ENCODE measurements at places on chromosomes 12 and 14. TPM values are rescaled to one million over a fixed set of nuclear protein-coding genes. Genes with fewer than 3 reads are reported as not detected.

The SYT1 gene
- 23.6 TPM for total RNA-seq

The PFDN5 gene
- total RNA-seq, result 462 TPM

The CNTN1 gene
- 47.3 TPM for total RNA-seq

The LYZ gene
- 115 TPM for total RNA-seq

The RDH5 gene
- total RNA-seq, result 19.6 TPM

The DAO gene
- total RNA-seq, result 0.53 TPM

The AHSA1 gene
- 81.7 TPM for total RNA-seq

The INHBC gene
- total RNA-seq, result 0.41 TPM

The PRMT5 gene
- 108 TPM for total RNA-seq

The SPRING1 gene
- 92.5 TPM for total RNA-seq

The PPP1R1A gene
- 11.9 TPM for total RNA-seq

The SLC6A12 gene
- 15.2 TPM for total RNA-seq

The CMKLR1 gene
- total RNA-seq, result 7.5 TPM

The TCP11L2 gene
- 52.7 TPM for total RNA-seq

The NTF3 gene
- total RNA-seq, result 5.7 TPM

The FGF23 gene
- 0.06 TPM for total RNA-seq

The FZD10 gene
- total RNA-seq, result 4.8 TPM

The DBX2 gene
- 0.12 TPM for total RNA-seq

The WNT5B gene
- total RNA-seq, result 15.3 TPM

The TAS2R30 gene
- 15.6 TPM for total RNA-seq

The ADGRD1 gene
- total RNA-seq, result 16.8 TPM

The LRTM2 gene
- 0.35 TPM for total RNA-seq

The OASL gene
- 0.70 TPM for total RNA-seq

The COX8C gene
- total RNA-seq, result not detected

The RFX4 gene
- total RNA-seq, result not detected

The TSHR gene
- total RNA-seq, result 0.29 TPM

The FOXG1 gene
- 0.06 TPM for total RNA-seq

Data from metanephros (tissue), 2 donors.